ENCODE measurements at places on chromosomes 12 and 14.

- no peak for DNase-seq
These were observed 115.5 kb downstream of the KIF26A start for GRCh38 chr14:104253901-104254353.

DNA sequence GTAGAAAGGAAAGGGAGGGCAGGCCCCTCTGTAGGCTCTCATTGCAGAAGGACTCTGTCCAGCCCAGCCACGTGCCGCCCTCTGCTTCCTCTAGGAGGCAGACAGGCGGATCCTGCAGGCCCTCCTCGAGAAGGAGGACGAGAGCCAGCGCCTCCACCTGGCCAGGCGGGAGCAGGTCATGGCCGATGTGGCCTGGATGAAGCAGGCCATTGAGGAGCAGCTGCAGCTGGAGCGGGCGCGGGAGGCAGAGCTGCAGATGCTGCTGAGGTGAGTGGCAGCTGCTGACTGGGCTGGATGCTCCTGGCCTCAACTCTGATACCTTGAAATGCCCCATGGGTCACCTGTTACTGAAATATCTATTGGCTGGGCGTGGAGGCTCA is 10.9 kb downstream of the TCHP start:
- DNase-seq: no peak

DNA sequence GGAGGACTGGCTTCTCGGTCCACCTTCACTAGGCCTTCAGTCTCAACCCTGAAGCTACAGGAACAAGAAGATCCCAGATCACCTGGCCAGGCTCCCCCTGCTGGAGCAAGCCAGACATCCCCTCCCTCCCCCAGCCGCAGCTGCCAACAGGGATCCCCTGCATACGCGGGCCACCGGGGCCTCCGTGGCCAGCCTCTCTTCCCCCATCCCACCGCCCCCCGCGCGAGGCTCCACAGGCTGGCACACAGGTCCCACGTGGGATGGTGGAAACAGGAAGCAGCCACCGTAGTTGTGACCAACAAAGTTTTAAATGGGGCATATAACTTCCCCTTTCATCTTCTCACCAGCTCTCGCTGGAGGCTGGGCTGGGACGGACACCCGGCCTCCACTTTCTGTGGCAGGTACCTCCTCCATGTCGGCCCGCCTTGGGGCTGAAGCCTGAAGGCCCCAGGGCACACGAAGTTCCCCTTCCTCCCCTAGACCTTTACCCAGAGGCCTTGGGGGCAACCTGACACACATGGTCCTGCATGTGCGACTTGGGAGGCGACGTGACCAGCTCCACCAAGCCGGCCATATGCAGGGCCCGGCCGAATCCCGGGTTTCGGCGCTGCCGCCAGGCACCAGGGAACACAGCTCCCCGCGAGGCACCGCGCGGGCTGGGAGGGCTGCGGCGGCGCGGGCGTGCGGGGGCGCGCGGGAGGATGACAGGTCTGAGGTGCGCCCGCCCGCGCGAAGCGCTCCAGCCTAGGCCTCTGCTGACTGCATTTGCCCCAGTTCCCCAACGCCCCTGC is 44.4 kb upstream of the PNMA1 start:
- DNase-seq: peak; percentile 63

GRCh38 chr14:49249022-49249421 is 337.2 kb downstream of the RPS29 start:
- peak; percentile 34 for DNase-seq

DNA sequence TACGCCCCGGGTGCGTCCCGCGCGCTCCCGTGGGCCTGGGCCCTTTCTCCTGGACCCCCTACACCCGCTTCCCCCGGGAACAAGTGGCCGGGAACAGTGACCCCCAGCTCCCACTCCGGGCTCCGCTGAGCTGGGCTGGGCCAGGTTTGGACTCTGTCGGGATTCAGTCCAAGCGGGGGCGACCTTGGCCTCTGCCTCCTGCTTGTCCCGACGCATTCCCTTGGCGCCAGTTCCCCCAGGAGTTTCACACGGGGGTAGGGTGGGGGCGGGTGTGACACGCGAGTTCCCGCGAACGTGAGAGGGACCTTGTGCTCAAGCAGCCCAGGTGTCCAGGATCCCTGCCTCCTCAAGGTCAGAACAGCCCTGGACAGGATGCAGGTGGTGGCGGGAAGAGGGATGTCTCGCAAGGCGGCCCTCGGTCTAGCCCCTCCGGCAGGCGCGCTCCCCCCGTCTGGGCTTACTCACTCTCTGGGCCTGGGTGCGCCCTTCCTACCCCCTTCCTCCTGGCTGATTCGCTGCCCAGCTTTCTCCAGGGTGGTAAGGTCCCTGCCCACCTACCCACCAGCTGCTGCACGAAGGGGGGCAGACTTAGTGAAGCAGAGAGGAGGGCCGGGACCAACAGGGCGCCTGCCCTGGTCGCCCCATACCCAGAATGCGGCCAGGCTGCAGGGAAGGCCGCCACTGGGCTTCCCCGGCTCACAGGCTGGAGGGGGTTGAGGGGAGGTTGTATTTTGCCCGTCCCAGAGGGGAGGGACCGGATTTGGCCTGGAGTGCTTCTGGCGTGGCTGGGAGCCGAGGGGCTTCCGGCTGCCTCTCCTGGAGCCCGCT is 862 bp downstream of the CRIP2 start:
- no peak for DNase-seq

DNA sequence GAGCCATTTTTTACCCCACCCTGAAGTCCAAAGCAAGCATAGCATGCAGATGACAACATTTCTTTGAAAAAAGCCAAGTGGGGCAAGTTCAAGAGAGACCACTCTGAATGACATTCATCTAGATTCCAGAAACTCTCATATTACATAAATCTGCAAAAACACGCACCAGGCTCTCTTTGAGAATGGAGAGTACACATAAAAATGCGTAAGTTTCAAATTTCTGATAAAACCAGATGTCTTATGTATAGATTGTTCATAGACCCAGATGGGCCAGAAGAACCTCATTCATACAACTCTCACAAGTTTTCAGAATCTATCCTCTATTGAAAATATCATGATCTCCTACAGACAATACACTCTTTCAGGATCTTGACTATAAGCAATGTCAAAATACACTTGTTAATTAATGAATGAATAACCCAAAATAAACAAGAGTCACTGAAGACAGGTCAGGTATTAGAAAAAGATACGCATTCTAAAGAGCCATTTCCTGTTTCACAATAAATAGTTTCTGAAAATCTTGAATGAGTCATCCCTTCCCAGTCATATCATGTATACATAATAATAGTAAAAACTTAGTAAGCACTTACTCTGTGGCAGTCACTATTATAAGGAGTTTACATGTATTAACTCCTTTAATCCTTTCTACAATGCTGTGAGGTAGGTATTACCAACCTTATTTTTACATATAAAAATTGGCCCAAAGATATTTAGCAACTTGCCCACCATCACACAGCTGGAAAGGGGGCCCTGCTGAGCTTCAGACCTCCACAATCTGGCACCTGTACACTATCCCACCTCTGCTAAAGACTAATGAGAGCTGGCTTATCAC is 72.0 kb downstream of the PPP2R5E start:
- peak; percentile 80 for DNase-seq

DNA sequence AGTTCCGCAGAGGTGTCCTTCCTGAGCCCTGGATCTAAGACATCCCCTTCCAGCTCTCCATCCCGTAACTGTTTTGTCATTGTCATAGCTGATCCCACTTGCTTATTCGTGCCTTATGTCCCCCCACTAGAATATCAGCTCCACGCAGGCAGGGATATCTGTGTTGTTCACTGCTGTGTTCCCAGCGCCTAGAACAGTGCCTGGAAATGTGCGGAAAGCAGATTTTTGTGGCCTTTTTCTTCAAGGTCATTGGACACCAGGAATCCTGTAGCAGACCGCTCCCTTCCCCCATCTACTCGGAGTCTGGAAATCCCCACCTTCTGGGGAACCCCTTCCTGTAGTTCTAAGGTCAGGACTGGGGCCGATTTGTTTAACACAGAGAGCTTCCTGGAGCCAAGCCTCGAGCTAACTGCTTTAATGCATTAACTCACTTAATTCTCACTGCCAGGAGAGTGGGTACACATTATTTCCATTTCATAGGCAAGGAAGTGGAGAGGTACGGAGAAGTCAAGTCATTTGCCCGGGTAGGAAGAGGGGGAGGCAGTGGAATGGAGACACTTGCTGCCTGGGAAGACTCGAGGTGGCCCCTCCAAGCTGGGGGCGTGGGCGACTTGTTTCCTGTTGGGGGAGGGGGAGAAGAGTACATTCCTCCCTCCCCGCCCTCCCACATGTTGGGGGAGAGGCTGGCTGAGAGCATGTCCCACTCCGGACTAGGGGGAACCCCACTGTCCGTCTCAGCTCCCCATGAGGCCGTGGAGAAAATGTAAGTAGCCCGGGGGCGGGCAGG is 1.2 kb upstream of the SH2B3 start:
- DNase-seq: peak; percentile 60

DNA sequence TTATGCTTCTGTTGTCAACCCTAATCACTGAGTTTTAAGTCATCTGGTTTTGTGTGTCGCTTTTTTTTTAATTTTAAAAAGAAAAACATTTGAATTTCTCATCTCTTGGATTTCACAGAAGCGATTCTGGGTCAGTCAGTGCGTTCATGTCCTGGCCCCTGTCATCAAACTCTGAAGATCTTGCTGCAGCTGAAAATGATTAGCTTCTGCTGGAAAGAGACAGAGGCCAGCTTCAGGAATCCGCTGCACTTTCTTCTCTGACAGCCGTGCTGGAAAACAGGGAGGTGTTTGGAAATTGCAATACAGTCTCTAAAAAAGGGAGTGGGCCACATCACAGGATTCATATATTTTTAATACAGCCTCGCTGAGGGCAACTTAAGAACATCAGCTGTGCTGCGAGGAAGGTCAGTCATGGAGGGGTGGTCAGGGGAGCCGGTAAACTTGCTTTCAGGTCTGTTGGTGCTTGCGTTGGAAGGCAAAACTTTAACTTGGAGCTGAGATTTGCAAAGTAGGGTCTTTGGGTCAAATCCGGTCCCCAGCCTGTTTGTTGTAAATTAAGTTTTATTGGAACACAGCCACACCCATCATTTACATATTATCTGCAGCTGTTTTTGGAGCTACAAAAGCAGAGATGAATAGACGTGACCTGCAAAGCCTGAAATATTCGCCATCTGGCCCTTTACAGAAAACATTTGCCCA is 190.8 kb downstream of the AACS start:
- DNase-seq: no peak

- DNase-seq: no peak
These were observed 30.3 kb downstream of the DICER1 start for GRCh38 chr14:95126906-95127530.

GRCh38 chr12:114848666-114849065 is 164.7 kb upstream of the TBX3 start:
- DNase-seq: peak; percentile 96

DNA sequence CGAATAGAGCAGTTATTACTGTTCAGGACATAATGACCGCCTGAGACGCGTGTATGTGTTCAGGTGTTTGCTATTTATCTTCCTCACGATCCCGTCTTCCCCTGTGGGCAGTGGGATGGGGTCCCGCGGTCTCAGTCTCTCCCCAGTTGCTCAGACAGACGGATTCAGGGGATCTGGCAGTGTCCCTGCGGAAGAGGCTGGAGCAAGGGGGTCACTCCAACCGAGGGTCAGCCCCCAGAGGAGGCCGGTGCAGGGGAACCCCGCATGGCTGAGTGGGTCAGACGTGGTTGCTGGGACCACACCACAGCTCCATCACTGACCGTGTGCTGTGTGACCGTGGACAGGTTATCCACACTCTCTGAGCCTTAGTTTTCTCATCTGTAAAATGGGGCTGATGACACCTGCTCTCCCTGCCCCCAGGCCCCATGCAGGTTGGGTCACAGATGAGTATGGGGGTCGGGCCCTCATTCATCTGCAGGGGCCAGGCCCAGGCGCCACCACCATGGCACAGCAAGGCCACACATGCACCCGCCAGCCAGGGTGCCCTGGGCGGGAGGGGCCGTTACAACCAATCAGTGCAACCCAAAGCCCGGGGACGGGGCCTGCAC is 5.2 kb downstream of the MMP17 start:
- DNase-seq: no peak

DNA sequence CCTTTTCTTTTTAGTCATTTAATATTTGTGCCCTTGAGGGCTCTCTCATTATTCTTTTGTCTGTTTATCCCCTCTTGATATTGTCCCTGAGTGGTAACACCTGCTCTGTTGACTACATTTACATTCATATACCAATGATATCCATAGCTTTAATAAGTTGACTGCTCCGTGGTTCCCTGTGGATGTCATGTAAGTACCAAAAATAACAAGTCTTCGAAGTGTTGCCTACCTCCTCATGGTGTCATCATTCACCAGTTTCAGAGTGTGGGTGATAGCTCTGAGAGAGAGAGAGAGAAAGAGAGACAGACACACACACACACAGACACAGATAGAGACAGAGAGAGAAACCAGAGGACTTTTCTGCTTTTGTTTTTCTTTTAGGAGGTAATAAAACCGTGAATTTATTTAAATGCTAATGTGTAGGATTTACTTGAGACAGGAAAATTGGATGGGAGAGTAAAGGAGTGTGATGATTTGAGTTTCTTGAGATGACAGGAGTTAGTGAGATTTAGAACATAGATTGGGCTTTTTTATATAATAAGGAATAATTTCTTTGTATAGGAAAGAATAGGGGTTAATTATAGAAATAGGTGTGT is 52.2 kb downstream of the PAPOLA start:
- DNase-seq: no peak

DNA sequence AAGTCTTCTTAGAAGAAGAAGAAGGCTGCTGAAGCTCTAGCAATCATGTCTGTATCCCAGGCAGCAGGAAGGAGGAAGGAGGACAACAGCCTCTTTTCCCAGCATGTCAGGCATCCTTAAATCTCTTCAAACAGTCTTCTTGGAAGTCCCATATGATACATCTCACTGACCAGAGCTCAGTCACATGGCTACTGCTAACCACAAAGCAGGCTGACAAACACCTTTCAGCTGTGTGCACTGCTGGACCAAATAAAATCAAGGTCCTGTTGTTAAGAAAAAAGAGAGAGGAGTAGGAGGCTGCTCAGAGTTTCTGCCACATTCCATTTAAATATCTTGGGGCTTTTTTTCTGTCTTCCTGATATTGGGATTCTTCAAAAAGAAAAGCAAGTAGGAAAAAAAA is 203.4 kb upstream of the PELI2 start:
- DNase-seq: no peak

- no peak for DNase-seq
These were observed 70.6 kb upstream of the PRICKLE1 start for GRCh38 chr12:42660117-42660516.

DNA sequence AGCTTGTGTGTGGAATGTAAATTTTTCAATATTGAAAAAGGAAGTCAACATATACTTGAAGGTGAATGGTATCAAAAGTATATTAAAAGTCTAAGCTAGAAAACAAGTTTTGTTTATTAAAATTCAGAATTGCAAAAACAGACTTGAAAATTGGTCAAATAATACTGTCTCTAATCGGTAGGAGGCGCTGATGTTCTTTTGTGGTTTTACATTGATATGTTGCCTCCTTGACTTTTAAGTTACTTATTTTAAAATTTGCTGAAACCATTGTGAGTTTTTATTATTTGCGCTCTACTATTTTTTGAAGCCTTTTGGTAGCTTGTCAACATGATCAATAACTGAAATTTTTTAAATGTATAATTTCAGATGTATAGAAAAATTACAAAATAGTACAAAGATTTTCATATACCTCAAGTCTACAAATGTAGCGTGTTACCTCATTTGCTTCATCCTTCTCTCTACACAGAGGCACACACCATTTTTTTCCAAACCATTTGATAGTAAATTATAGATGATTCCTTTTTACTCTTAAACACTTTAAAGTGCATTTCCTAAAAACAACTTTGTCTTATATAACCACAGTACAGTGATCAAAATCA is 6.9 kb downstream of the RTRAF start:
- peak; percentile 48 for DNase-seq
